ENCODE measurements at places on chromosomes 3 and 15. TPM values are rescaled to one million over a fixed set of nuclear protein-coding genes. Genes with fewer than 3 reads are reported as not detected.

- peaks cover 7% of the 10 kb centered on the region for H3K36me3 ChIP-seq
- H3K27me3 ChIP-seq = no peaks in the 10 kb centered on the region
- no peaks in the 10 kb centered on the region for H3K4me1 ChIP-seq
- H3K27ac ChIP-seq = no peak overlapping the region
- DNase-seq = no peak
- H3K4me3 ChIP-seq = no peak overlapping the region
These were observed 11.3 kb upstream of the ANKRD63 start for GRCh38 chr15:40293905-40294895.

DNA sequence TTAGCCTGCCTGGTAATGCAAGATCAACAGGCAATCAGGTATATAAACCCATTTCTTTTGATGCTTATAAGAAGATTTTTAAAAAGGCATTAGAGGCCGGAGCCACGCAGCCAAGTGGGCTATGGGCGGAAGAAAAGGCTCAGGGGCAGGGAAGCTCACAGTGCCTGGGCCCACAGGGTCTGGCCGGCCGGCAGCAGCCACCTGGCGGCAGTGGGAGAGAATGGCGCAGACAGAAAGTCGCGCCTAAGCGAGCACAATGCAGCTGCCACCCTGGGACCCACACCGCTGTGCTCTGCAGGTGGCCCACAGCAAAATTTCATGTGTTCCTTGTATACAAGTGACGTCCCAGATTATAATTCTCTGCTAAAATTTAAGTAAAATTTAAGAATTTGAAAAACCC is 448.6 kb upstream of the RASGRP1 start:
- no peak overlapping the region for H3K4me3 ChIP-seq
- H3K4me1 ChIP-seq = no peaks in the 10 kb centered on the region
- no peaks in the 10 kb centered on the region for H3K36me3 ChIP-seq
- H3K27ac ChIP-seq = no peak overlapping the region
- no peak for DNase-seq
- H3K27me3 ChIP-seq = no peaks in the 10 kb centered on the region

GRCh38 chr15:90557186-90558084 is 27.7 kb downstream of the CRTC3 start:
- peak overlapping the region; percentile 16 for H3K27ac ChIP-seq
- DNase-seq = no peak
- H3K4me3 ChIP-seq = no peak overlapping the region
- peaks cover 17% of the 10 kb centered on the region for H3K36me3 ChIP-seq
- no peaks in the 10 kb centered on the region for H3K27me3 ChIP-seq

- H3K27me3 ChIP-seq = peaks cover 2% of the 10 kb centered on the region
- H3K4me3 ChIP-seq = no peak overlapping the region
- H3K36me3 ChIP-seq = no peaks in the 10 kb centered on the region
- H3K27ac ChIP-seq = no peak overlapping the region
These were observed 294.8 kb downstream of the NR2F2 start for GRCh38 chr15:96625256-96625655.

Gene CTNNB1
- 131 TPM for total RNA-seq

DNA sequence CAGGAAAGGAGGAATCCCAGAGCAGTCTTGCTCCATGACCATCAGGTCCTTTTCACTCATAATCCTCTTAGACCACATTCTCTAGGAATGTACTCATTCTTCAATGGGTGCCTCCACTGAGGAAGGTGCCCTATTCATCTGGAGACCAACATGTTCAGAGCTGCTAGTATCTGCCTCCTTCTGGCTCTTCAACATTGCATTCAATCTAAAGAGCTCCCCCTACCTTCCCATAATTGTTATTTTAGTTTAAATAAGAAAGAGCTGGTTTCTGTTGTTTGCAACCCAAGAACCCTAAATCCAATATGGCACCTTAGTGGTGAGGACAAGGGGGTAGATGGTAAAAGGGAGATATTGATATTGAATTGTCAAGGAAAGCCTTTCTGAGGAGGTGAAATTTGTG is 67.6 kb downstream of the SCN11A start:
- no peaks in the 10 kb centered on the region for H3K36me3 ChIP-seq
- H3K4me3 ChIP-seq = no peak overlapping the region
- peaks cover 8% of the 10 kb centered on the region for H3K27me3 ChIP-seq
- H3K27ac ChIP-seq = no peak overlapping the region
- no peak for DNase-seq
- no peaks in the 10 kb centered on the region for H3K4me1 ChIP-seq

DNA sequence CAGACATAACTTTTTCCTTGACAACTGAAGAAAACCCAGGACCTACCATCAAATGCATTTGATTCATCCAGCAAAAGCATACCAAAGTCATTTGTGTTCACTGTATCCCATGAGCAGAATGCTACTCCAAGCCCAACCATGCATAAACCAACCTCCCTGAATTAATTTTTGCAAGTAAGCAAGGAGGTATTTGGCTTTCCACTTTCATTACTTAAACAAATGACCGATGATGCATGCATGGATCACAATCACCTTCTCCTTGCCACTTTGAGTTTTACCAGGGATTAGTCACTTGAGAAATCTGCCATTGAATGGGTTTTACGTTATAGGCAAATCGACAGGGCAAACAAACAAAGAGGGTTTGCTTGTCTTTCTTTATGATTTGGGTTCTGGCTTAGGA is 214.8 kb downstream of the FMN1 start:
- H3K4me3 ChIP-seq = no peak overlapping the region
- no peak overlapping the region for H3K27ac ChIP-seq
- no peaks in the 10 kb centered on the region for H3K4me1 ChIP-seq

DNA sequence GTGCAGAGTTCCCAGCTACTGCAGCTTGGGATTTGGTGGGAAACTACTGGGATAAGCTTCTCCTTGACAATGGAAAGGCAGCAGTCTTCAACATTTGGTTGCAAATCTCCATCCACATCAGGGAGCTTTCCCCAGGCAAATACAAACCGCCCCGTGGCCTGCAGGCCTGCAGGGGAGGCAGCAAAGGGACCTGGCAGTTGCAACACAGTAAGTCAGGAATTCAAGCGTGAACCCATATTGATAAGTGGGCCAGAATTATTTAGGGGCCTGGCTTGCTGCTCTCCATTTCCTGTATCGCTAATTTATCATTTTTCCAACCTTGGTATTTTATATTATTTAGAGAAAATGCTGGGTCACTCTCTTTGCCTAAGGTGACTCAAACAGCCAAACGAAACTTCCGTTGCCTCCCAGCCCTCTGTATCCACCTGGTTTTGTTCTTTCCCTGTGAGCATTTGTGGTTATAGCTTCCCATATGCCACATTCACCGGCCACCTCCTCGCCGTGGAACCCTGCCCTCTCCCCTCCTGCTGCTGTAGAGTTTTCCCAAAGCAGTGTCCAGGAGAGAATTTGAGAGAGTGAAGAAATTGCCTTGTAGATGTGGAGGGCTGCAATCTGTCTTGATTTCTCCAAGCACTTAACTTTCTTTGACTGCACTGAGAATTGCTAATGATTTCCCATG is 34.8 kb downstream of the B3GALNT1 start:
- no peaks in the 10 kb centered on the region for H3K36me3 ChIP-seq
- H3K4me1 ChIP-seq = peaks cover 12% of the 10 kb centered on the region
- H3K27ac ChIP-seq = no peak overlapping the region
- H3K4me3 ChIP-seq = no peak overlapping the region
- DNase-seq = no peak

Gene ILDR1
- total RNA-seq = 0.26 TPM

- no peak overlapping the region for H3K27ac ChIP-seq
- no peak overlapping the region for H3K4me3 ChIP-seq
- H3K4me1 ChIP-seq = no peaks in the 10 kb centered on the region
- DNase-seq = no peak
These were observed 179.4 kb downstream of the ABHD5 start for GRCh38 chr3:43870120-43870519.

- H3K4me1 ChIP-seq = no peaks in the 10 kb centered on the region
- H3K36me3 ChIP-seq = peaks cover 12% of the 10 kb centered on the region
- peaks cover 9% of the 10 kb centered on the region for H3K27me3 ChIP-seq
These were observed 94.9 kb upstream of the NSMCE3 start for GRCh38 chr15:29364426-29365078.

DNA sequence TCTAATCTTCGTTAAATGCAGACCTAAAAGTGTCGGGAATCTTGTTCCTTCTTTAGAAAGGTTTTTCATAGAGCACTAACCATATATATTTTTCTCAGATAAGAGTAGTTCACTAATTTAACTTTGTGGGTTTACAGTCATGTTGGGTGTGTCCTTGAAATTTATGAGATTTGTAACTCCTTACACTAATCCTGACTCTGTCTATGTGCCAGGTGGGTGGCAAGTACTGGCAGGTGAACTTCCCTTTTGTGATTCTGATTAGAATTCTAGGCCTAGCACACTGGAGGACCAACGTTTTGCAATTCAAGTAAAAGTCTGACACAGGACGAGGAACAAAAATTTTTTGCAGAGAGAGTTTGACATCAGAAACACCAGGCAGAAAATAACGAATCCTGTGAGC is 220.1 kb downstream of the P3H2 start:
- no peak overlapping the region for H3K27ac ChIP-seq
- H3K4me1 ChIP-seq = no peaks in the 10 kb centered on the region
- no peak for DNase-seq
- no peak overlapping the region for H3K4me3 ChIP-seq

- no peak for DNase-seq
- no peaks in the 10 kb centered on the region for H3K27me3 ChIP-seq
- H3K4me1 ChIP-seq = no peaks in the 10 kb centered on the region
- H3K36me3 ChIP-seq = peaks cover 42% of the 10 kb centered on the region
- no peak overlapping the region for H3K4me3 ChIP-seq
- H3K27ac ChIP-seq = no peak overlapping the region
These were observed 89.8 kb upstream of the MEX3B start for GRCh38 chr15:82135638-82136037.

- H3K4me3 ChIP-seq = no peak overlapping the region
- peak; percentile 29 for DNase-seq
- H3K4me1 ChIP-seq = peaks cover 46% of the 10 kb centered on the region
- H3K27me3 ChIP-seq = no peaks in the 10 kb centered on the region
- H3K36me3 ChIP-seq = no peaks in the 10 kb centered on the region
These were observed 9.5 kb upstream of the MCF2L2 start for GRCh38 chr3:183437666-183438564.

- no peaks in the 10 kb centered on the region for H3K27me3 ChIP-seq
- DNase-seq = peak; percentile 59
- peaks cover 26% of the 10 kb centered on the region for H3K36me3 ChIP-seq
- H3K4me1 ChIP-seq = peaks cover 82% of the 10 kb centered on the region
- peak overlapping the region; percentile 10 for H3K4me3 ChIP-seq
- peak overlapping the region; percentile 87 for H3K27ac ChIP-seq
These were observed 26.5 kb downstream of the IQGAP1 start for GRCh38 chr15:90414408-90415028.

Gene LRRC2
- not detected for total RNA-seq

- peaks cover 40% of the 10 kb centered on the region for H3K4me1 ChIP-seq
- no peak for DNase-seq
- no peaks in the 10 kb centered on the region for H3K27me3 ChIP-seq
- no peak overlapping the region for H3K4me3 ChIP-seq
These were observed 458.8 kb upstream of the CBLB start for GRCh38 chr3:106327696-106328025.

DNA sequence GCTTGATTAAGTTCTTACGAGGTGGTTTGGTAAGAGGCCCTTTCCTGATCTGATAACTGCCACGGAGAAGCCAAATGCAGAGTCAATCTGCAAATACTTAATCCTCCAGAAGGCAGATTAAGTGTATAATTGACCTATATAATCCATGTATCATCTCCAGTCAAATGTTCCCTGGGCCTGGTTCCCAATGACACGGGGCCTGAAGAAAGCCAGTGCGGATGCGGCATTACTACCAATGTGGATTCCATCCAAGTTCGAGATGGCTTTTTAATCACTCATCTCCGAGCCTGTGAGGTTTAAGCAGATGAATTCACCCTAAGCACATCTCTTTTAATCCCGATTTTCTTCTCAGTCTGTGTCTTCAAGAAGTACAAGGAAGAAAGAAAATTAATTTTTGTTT is 60.0 kb upstream of the FEZF2 start:
- H3K4me3 ChIP-seq = no peak overlapping the region
- DNase-seq = no peak
- peaks cover 6% of the 10 kb centered on the region for H3K27me3 ChIP-seq
- H3K27ac ChIP-seq = no peak overlapping the region

- no peak overlapping the region for H3K27ac ChIP-seq
- DNase-seq = no peak
- no peaks in the 10 kb centered on the region for H3K27me3 ChIP-seq
- H3K4me1 ChIP-seq = no peaks in the 10 kb centered on the region
- H3K4me3 ChIP-seq = no peak overlapping the region
These were observed 121.7 kb downstream of the SPATA16 start for GRCh38 chr3:173019378-173019777.

DNA sequence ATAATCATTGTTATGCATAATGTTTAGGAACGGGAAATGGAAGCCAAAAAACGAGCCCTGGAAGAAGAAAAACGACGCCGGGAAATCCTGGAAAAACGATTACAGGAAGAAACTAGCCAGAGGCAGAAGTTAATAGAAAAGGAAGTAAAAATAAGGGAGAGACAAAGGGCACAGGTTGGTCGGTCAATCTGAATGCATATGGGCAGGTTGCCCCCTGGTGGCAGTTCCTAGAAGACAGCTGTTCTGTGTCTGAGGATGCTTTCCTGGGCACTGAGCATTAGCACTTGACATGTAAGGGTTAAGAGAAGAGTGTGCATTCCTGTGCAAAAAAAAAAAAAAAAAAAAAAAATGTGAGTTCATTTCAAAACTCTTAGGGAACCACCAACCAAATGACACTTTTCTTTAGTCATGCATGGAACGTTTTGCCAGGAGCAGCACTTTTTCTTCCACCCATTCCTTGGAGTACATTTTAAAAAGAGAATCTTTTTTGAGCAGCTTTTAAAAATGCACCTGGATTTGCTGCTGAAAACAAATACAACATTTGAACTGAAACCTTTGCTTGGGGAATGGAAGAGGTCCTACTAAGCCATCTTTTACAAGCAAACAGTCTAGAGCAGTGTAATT is 11.1 kb upstream of the ABHD10 start:
- H3K36me3 ChIP-seq = no peaks in the 10 kb centered on the region
- H3K4me1 ChIP-seq = peaks cover 21% of the 10 kb centered on the region
- no peaks in the 10 kb centered on the region for H3K27me3 ChIP-seq
- peak; percentile 87 for DNase-seq

Gene PLCL2
- total RNA-seq = 16.7 TPM

DNA sequence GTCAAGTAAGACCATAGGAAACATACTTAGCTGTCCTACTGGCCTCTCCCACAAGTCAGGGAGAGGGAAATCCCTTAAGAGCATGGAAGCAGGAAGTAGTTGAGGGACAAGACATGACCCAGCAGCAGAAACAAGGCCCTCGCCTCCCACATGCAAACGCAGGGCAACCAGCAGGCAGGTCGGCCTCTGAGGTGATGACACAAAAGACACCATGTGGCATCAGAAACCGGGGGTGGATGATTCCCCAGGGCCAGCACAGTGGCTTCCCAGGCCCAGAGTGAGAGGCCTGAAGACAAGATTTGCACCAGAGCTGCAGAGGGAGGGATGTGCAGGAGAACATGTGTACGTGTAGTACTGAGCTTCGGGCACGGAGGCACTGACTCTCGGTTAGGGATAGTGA is 26.3 kb downstream of the PXYLP1 start:
- no peak overlapping the region for H3K4me3 ChIP-seq
- no peaks in the 10 kb centered on the region for H3K27me3 ChIP-seq
- H3K4me1 ChIP-seq = peaks cover 37% of the 10 kb centered on the region
- peak; percentile 68 for DNase-seq
- H3K27ac ChIP-seq = peak overlapping the region; percentile 15
